K562 (cell line): ENCODE measurements at places on chromosomes 7 and 10. TPM values are rescaled to one million over a fixed set of nuclear protein-coding genes. Genes with fewer than 3 reads are reported as not detected.
A peak's percentile ranks its signal among the peaks of the same experiment; 100 is the strongest.

- peak; percentile 59 for DNase-seq
- no peak overlapping the region for H3K4me3 ChIP-seq
- peaks cover 53% of the 10 kb centered on the region for H3K4me1 ChIP-seq
- H3K27ac ChIP-seq = peak overlapping the region; percentile 8; the same call in 2 of the 3 replicates
Measured at GRCh38 chr10:50538555-50539398, 85.0 kb downstream of the SGMS1 start.

DNA sequence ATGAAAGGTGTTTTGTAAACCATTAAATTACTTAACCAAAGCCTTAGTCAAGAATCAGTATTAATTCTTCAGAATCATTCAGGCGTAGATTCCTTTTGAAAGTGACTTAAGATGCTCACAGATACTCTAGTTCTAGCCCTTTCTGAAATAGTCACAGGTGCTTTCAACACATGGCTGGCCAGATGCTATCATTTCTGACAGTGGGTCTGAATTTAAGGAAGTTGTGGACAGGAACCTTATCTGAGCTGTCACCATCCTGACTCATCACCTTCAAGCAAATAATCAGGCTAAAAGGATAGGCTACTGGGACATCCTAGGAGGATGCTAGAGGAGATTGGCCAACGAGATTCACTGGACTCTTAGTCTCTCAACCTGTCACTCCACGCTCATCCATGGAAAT is 501.5 kb downstream of the LRMDA start:
- no peaks in the 10 kb centered on the region for H3K4me1 ChIP-seq
- H3K27ac ChIP-seq = no peak overlapping the region
- H3K36me3 ChIP-seq = no peaks in the 10 kb centered on the region

The OR6V1 gene
- total RNA-seq = not detected in 2 replicates

DNA sequence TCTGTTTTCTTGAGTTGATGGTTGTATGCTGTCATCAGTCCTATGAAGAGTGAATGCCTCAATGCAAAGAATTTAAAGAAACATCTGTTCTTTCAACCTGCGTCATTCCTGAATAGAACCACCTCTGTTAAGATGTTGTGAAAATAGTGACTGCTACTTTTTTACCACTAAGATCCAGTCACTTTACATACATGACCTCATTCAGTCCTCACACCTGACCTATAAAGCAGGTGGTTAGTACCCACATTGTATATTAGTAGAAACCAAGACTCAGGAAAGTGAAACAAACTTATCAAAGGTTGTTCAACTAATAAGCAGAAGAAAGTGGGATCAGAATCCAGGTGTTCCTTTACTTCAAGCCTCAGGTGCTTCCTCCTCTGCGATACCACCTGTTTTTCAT is 64.8 kb downstream of the ITGB8 start:
- no peaks in the 10 kb centered on the region for H3K4me1 ChIP-seq
- DNase-seq = no peak
- H3K4me3 ChIP-seq = no peak overlapping the region
- no peaks in the 10 kb centered on the region for H3K36me3 ChIP-seq

The PLCE1 gene
- 0.02 and 0.04 TPM in 2 replicates for total RNA-seq

The TFR2 gene
- 121 and 123 TPM in 2 replicates for total RNA-seq

DNA sequence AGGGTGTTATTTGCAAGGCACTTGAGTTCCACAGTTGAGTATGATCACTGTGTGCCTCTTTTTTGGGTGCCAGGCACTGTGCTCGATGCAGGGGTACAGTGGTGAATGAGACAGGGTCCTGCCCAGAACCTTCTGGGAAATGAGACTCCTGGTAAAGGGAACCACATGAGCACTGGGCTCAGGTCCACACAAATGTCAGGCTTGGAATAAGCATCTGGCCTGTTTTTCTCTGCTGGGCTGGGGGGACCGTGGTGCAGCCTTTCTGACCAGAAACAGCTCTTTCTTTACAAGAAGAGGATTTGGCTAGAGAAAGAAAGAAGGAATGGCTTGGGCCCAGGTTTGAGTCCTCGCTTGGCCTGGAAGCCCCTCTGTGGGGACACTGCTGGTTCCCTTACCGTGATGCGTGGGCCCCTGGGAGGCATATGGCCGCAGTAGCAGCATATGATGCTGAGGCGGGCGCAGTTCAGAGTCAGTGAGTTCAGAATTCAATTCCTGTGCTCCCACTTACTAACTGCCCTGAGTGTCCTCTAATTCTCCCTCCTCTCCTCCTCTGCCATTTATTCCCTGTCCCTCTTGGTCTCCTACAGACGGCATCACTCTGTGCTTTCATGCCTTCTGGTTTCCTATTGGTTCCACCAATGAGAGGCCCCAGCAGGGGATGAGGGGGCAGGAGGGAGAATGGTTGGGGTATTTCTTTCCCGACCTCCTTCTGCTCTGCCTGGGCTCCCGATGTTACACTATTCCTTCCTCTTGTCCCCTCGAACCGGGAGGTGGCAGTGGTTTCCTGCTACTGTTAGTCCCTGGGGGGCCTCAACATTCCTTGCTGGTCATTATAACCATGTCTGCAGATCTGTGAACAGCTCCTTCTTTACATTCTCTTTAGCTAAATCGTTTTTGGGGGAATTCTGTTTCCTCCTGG is 9.6 kb upstream of the KCP start:
- H3K4me3 ChIP-seq = no peak overlapping the region
- no peak for DNase-seq
- H3K27ac ChIP-seq = no peak overlapping the region
- H3K27me3 ChIP-seq = peaks cover 75% of the 10 kb centered on the region
- no peaks in the 10 kb centered on the region for H3K4me1 ChIP-seq

DNA sequence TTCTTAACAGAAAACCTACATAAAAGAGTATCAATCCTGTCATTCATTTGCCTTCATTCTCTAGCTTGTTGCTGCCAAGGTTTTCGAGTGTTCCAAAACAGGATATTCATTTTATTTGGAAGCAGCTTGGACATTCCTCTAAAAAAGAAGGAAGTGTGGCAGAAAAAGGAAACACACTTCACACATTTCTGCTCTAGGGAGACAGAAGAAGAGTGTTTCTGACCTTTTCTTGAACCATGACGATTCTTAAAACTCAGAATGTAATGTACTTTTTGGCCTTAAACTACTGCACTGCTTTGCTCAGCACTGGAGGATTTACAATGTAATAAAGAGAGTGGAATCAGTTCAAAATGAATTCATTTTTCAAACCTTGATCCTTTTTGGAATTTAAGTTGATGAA is 81.3 kb downstream of the SEMA3A start:
- H3K4me1 ChIP-seq = no peaks in the 10 kb centered on the region
- H3K36me3 ChIP-seq = no peaks in the 10 kb centered on the region
- H3K27me3 ChIP-seq = no peaks in the 10 kb centered on the region
- no peak overlapping the region for H3K4me3 ChIP-seq
- no peak for DNase-seq

The TNPO3 gene
- total RNA-seq = 111 and 118 TPM in 2 replicates

GRCh38 chr7:44059219-44060090 is 5.9 kb downstream of the PGAM2 start:
- H3K27ac ChIP-seq = no peak overlapping the region
- H3K4me1 ChIP-seq = peaks cover 20% of the 10 kb centered on the region
- H3K4me3 ChIP-seq = no peak overlapping the region
- H3K27me3 ChIP-seq = no peaks in the 10 kb centered on the region
- peaks cover 69% of the 10 kb centered on the region; the same call in 2 of the 3 replicates for H3K36me3 ChIP-seq
